Foreskin fibroblast (primary cell): ENCODE measurements at places on chromosomes 11 and 22.

DNA sequence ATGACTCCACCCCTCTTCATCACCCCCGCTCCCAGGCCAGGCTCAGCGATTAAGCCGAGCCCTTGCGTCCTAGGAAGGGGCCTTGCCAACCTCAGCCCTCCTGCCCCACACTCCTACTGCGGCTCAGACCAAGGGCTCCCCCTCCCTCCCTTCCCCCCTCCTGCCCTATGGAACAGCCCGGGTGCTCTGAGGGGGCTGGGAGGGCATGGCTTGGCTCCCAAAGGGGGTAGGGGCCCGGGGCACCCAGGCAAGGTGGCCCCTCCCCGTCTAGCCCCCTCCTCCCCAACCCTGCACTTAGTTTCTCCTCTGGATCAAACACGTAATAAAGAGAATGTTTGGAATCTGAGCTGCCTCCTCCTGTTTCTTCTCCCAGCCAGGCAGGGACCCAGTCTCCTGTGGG is 6.3 kb downstream of the RCOR2 start:
- no peak for DNase-seq

GRCh38 chr11:69670158-69670845 is 4.9 kb downstream of the LTO1 start:
- DNase-seq = peak; percentile 77

DNA sequence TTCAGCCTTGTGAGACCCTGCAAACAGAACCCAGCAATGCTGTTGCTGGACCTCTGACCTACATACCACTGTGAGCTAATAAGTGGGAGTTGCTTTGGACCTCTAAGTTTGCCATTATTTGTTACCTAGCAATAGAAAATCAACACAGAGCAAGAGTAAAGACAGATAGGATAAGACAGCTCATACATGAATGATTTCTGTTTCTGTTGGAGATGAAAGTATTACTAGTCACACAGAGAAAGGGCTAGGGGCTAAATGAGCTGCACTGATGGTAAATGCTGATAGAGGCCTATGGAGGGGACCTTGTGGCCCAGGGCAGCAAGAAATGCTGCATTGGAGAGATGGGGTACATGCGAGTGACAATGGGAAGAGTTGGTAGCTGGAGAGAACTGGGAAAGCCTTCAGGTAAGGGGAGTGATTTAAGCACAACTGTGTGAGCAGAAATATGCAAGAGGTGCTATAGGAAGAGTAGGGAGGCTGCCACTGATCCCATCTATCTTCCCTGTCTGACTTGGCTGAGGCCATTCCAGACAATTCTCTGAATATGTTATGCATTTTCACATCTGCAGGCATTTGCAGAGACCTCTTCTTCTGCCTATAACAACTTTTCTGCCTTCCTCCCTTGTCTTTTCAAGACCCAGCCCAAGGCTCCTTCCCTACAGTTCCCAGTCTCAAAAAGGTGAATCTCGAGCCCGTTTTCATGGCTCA is 46.1 kb upstream of the SYN3 start:
- no peak for DNase-seq

GRCh38 chr22:21915624-21916308 is 36.9 kb downstream of the PPM1F start:
- no peak for DNase-seq

DNA sequence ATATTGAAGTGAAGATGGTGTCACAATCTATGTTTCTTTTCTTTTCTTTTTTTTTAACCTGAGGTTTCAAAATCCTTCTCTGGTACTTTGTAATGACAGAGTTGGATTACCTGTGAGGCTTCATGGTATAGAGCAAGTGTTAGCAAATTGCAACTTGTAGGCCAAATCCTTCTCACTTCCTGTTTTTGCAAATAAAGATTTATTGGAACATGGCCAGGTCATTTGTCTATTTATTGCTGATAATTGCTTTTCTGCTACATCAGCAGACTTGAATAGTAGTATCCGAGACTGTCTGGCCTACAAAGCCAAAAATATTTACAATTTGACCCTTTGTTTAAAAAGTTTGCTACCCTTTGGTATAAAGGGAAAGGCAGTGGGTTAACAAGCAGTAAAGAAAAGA is 1059.4 kb upstream of the CCDC90B start:
- no peak for DNase-seq

GRCh38 chr22:35605369-35605680 is 11.8 kb downstream of the MB start:
- DNase-seq = no peak

DNA sequence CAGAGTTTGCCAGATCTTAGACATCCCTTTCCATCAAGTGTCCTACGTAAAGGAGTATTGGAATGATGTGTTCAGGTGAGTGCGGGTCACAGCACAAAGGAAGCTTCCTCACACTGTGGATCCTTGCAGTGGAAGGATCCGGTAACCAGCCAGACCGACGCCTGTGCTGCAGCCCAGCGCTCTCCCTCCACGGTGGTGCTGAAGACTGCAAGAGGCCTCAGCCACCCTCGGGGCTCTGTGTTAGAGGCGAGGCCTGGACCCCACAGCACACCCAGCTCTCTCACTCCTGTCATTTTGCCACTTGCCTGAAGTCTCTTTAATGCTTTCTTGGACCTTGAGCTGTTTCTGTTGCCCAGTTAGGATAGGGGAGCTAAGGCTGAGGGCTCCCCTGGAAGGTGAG is 2.4 kb downstream of the TRMU start:
- DNase-seq = no peak

DNA sequence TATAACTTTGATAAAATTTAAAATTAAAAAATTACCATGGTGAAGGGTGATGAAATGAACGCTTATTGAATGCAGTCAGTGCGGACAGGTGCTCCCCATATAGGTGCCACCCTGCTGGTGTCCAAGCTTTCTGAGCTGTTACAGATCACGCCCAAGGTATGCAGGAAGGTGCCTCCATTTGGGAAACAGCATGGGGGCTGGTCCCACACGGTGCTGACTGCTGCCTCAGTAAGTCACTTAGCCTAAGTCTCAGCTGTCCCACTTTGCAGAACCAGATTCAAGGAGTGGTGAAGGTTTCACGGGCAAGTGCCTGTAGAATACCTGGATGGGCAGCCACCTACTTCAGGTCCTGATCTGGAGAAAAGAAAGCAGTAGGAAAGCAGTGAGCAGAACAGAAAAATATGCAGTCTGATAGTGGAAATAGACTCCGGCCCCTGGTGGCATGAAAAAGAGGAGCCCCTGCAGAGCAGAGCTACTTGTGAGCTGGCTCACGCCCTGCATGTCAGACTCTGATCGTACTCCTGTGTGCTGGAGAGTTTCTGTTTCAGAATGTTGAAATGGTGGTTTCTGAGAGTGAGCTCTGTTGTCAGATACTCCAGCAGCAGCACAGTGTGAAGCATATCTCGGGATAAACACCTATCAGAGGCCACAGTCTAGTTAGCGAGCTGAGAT is 33.2 kb downstream of the ADORA2A start:
- DNase-seq = no peak

DNA sequence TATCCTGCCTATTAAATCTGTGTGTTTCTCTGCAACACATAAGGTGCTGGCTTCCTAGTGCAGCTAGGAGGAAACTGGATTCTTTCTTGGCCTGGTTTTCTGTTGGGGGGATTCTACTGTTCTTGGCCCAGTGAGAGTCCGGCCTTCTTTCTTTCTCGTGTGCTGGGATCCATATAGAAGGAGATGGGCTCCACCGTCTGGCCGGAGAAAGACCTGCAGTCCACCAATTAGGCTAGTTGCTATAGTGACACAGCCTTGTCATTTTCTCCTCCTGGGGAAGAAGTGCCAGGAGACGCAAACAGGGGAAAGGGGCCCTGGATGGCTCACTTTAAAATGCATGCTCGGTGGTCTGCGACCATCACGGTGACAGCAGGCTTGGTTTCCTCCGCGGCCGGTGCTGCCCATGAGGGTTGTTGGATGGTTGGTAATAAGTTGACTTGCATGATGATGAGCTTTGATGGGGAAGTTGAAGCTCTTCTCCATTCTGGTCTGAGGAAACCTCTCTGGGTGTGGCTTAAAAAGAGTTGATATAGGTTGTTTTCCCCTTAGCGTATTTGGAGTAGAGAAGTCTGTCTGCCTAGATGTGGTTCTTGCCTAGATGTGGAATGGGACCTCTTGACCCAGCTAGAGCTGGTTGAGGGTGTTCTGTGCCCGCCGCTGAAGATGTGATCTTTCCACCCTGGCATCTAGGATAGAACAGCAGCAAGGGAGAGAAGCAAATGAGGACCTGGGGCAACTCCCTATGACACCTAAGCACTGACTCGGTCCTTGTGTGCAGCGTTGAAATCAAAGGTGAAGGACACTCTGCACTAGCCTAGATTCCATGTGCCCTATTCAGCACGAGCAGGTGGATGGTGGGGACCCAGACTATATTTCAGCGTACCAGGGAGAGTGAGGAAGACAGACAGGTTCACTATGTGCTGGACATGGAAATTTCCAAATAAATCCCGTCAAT is 1335.0 kb downstream of the BRD1 start:
- DNase-seq = peak; percentile 54

DNA sequence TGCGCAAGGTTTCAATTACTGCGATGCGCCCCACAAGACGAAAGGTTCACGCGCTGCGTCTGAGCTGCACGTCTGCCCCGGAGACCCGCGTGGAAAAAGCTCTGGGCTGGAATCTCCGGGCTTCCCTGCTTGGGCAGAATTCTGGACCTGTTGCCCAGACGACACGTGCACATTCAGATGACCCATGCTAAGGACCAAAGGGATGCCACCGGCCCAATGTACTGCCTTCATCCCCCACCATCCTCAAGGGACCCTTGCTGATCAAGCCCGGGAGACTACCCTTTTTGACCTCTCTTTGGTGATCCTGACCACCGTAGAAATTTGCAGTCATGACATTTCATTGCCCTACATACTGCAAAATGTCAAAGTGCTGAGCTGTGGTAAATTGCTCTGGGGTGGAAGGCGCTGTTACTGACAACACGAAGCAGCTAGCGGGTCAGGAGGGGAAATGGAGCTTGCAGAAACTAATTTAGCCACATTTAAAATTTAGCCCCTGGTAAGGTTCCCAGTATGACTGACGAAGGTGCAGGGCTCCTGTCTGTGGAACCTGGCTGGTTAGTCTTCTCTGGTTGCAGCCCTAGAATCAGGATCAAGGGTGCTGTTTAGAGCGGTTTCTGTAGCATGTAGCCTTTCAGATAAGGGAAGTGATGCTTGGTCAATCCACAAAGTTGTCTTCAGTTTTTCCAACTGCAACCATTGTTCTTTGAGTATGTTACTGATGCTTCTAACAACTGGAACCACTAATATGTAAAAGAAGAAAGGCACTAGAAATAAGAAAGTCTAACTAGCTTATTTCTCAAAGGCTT is 81.9 kb downstream of the PRR5L start:
- no peak for DNase-seq

DNA sequence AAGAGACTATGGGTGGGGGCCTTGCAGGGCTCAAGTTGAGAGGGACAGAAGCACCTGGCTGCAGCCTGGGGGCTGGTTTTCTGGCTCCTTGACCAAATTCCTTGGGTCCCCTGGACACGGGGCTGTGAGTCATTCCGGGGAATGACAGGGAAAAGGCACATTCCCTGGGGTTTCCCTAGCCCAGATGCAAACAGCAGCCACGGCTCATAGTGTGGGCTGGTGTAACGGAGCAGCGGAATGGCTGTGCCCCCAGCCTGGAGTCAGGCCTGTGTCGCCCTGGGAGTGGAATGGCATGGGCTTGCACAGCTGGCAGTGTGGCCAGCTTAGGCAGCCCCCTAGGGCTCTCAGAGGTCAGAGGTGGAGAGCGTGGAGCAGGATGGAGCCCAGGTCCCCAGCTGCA is 77.6 kb upstream of the KCNQ1OT1 start:
- peak; percentile 7 for DNase-seq

- DNase-seq = no peak
Measured at GRCh38 chr11:5300251-5300650, 1.5 kb downstream of the OR51B4 start.

- DNase-seq = no peak
Measured at GRCh38 chr11:35146711-35147110, 7.7 kb downstream of the CD44 start.

DNA sequence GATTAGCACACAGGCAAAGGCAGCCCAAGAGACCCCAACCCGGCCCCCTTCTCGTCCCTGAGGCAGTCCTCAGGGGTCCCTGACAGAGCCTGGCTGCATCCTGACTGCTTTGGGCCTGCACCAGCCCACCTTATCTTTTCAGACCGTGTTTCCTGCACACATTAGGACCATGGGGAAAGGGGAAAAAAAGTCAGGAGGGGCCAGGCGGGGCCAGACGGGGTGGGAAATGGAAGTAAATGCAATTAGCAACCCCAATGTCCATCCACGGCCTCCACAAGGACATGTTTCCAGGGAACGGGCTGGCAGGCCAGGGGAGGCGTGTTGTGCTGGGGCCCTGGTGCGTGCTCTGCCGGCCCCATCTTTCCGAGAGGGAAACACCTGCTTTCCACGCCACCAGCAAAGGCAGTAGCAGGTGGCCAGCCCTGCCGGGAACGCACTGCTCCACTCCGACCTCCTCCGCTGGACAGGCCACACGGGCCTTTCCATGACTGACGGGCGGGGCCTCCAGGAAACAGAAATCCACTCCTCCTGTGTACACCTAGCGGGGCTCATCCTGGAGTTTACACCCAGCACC is 7.4 kb downstream of the EHD1 start:
- no peak for DNase-seq

DNA sequence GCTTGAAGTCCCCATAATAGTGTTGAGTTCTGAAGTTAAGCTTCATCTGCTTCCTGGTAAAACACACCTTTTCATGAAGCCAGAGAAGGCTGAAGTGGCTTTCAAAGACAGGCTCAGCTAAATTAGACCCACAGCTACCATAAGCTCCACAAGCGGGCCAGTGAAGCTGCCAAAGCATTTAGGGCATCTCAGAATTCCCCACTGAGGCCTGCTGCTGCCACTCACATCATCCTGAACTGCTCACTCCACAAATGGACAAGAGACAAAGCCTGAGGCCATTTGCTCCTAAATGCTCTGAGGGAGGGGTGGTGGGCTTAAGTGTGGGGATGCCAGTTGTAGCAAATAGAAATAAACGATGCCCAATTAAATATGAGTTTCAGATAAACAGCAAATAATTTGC is 14.6 kb downstream of the CCDC83 start:
- no peak for DNase-seq

DNA sequence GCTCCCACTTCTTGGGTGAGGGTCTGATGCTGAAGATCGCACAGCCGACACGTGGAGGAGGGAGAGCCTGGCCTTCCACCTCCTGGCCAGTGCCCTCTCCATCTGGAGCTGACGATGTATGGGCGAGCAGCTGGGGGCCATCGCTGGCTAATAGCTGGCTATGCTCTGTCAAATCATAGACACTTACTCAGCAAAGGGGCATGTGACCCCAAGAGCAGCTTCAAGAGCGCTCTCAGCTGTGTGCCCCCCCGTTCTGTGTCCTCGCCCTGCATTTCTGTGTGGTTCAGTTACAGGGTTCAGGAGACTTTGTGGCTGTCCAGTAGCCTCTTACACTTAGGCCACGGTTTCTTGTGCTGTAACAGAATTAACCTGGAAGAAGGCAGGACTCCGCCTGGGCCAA is 26.4 kb downstream of the FBLN1 start:
- DNase-seq = peak; percentile 86

DNA sequence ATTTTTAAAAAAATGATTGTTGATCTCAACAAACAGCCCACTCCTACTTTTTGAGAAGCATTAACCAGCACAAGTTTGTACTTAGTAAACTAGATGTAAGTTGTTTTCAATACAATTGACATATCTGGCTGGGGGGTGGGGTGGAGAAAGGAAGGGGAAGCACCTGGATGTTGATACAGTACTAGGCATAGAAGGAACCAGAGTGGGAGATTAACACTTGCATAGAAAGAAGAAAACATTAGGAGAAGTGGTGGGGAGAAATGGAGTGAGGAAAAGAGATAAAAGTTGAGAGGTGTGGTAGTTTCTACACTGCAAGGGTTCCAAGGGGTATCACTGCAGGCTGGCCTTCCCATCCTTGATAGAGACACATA is 10.6 kb upstream of the GAB2 start:
- no peak for DNase-seq

- DNase-seq = peak; percentile 37
Measured at GRCh38 chr11:32006799-32007388, 84.0 kb upstream of the RCN1 start.

GRCh38 chr11:134864233-134864967 is 452.4 kb upstream of the B3GAT1 start:
- DNase-seq = no peak
